ENCODE measurements at places on chromosomes 5 and 9.

GRCh38 chr5:172351240-172351778, 67.7 kb upstream of the UBTD2 start:
- no peak for DNase-seq

- DNase-seq = no peak
Observed at GRCh38 chr9:137879566-137880150, 2.1 kb downstream of the CACNA1B start.

DNA sequence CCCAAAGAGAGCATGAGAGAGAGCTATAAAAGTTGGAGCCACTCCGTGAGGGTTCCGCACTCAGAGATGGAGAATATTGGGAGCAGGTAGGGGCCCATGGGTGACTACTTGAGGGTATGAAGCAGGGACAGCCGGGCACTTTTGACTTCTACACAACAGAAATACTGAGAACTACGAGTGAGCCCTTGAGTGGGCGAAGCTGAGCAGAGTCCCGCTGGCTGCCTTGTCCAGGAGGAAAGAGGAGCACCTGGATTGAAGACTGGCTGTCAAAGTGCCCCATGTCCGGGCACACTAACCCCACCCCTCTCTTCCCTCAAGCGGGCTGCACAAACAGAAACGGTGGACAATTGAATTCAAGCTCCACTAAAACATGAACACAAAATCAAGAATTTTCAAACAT, 33.6 kb downstream of the FYB1 start:
- DNase-seq = no peak

DNA sequence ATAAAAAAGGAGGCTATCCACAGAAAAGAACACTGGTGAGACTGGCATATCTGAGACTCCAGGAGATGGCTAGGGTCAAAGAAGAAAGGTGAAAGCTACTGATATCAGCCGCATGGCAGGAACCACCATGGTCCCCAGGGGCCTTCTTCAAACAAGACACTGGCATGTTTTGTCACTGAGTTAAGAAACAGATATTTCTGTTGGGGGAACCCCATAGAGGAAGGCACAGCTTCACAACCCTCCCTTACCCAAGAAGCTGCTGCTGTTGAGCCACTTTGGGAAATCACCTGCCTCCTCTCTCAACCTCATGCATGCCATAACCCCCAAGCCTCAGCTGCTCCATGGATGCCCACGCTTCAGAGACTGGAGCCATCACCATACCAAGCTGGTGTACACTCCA, 13.3 kb upstream of the BTNL3 start:
- no peak for DNase-seq

- DNase-seq = no peak
Observed at GRCh38 chr9:111064160-111064837, 26.0 kb upstream of the LPAR1 start.

- DNase-seq = no peak
Observed at GRCh38 chr5:94709277-94709676, 90.8 kb downstream of the SLF1 start.

- no peak for DNase-seq
Observed at GRCh38 chr5:52007230-52007858, 624.1 kb downstream of the ISL1 start.

DNA sequence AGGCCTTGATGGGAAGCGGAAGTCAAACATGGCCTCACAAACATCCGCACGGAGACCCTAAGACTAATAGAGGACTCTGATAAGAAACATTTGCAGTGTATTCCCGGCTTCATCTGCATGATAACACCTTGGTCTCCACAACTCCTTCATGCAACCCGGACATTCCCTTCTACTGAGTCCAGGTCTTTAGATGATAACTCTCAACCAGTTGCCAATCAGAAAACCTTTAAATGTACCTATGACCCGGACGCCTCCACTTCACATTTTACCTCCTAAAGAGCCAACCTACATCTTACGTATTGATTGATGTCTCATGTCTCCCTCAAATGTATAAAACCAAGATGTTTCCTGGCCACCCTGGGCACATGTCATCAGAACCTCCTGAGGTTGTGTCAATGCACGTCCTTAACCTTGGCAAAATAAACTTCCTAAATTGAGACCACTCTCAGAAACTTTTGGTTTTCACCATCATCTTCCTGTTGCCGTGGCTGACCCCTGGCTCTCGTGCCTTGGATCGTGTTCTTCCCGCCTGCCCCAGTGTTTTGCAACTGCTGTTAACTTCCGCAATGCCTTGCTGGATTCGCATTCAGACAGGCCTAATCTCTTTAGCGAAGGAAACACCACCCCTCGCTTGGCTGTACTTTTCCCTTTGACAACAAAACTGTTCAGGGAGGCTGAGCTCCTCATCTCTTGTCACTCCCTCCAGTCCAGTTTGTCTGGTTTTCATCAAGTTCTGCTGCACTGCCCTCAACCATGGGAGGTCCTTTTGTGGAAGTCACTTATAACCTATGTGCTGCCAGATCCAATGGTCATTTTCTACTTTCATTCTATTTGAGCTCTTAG, 1.1 kb upstream of the DAP start:
- no peak for DNase-seq

DNA sequence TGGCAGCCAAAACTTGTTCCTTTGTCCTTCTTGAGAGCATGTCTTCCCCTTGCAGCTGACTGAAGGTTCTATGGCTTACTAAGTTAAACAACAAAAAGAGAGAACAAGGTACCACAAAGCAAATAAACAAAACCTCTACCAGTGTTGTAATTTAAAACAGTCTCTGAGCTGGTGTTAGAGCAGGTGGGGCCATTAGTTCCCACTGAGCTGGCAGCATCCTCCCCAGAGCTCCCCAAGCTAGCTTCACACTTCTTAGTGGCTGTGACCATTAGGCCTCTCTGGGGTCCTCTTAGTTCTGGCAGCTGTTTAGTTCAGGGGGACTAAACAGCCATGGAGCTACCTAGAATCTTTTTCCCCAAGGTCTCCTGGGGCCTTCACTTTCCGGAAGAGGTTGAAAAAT, 128.6 kb upstream of the ELL2 start:
- no peak for DNase-seq

- DNase-seq = no peak
Observed at GRCh38 chr5:128408622-128409021, 129.4 kb downstream of the FBN2 start.

DNA sequence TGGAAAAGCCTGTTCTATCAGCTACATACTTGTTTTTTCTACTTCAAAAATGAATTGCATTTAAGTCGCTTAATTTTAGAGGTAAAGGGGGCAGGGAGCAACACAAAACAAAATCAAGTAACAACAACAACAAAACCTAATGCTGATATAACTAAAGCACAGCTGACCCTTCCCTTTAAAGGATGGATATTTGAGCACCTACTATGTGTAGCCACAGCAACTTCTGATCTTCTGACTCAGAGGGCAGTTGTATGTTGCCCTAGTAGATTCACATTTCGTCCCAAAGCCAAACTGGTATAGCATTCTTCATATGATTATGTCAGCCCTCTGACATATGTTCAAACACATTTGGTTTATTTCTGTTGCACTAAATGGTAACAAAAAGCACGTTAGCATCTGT, 6.8 kb downstream of the DAB2 start:
- DNase-seq = no peak

GRCh38 chr9:131080589-131080988, 15.7 kb upstream of the AIF1L start:
- no peak for DNase-seq

GRCh38 chr5:178209334-178210072, 5.2 kb downstream of the HNRNPAB start:
- no peak for DNase-seq

GRCh38 chr5:57986761-57987341, 473.0 kb downstream of the PLK2 start:
- DNase-seq = no peak

- DNase-seq = no peak
Observed at GRCh38 chr5:20694121-20694520, 706.1 kb upstream of the CDH18 start.

DNA sequence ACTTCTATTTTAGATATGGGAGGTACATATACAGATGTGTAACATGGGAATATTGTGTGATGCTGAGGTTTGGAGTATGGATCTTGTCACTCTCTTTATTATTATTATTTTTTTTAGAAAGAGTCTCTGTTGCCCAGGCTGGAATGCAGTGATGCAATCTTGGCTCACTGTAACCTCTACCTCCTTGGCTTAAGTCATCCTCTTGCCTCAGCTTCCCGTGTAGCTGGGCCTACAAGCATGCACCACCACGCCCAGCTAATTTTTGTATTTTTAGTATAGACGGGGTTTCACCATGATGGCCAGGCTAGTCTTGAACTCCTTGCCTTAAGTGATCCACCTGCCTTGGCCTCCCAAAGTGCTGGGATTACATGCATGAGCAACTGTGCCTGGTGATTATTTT, 138.4 kb upstream of the SLC28A3 start:
- DNase-seq = no peak

- DNase-seq = no peak
Observed at GRCh38 chr5:27318701-27319100, 280.3 kb upstream of the CDH9 start.

DNA sequence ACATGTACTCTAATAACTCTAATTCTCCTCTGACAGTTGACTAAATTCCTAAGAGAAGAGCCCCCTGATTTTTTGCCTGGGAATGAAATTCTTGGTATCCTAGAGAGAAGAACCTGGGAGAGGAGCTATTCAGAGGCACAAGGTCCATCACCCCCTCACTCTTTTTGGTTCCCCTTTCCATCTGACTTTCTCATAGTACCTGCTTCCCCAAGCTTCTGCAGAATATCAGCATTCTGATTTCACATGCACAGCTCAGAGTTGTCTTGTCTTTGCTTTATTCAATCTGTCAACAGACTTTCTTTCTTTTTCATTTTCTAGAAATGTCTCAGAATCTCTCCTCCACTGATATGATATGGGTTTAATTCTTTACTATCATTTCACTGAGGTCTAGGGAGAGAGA, 141.5 kb upstream of the FBXL17 start:
- no peak for DNase-seq

DNA sequence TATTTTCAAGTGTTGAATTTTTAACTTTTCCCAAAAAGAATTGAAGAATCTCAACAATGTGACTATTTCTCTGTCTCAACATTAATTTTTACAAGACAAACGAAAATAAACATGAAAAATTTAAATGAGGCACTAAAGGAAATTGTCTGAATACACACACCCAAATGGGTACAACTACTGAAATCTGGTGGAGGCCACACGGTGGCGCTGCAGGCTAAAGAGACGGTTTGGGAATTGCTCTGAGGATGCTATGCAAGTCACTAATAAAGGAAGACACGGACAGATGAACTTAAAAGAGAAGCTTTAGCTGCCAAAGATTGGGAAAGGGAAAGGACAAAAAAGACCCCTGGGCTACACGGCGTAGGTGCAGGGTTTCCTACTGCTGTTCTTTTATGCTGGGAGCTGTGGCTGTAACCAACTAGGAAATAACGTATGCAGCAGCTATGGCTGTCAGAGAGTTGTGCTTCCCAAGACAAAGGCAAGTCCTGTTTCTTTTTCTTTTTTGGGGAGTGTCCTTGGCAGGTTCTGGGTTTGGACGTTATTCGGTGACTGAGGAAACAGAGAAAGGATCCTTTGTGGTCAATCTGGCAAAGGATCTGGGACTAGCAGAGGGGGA, at the start of gene PCDHB10:
Gene PCDHB10 (plus strand): TSS at position 244 of the 616 bp plus-strand sequence. CDS start 200 bp downstream, at position 444.
- no peak for DNase-seq

DNA sequence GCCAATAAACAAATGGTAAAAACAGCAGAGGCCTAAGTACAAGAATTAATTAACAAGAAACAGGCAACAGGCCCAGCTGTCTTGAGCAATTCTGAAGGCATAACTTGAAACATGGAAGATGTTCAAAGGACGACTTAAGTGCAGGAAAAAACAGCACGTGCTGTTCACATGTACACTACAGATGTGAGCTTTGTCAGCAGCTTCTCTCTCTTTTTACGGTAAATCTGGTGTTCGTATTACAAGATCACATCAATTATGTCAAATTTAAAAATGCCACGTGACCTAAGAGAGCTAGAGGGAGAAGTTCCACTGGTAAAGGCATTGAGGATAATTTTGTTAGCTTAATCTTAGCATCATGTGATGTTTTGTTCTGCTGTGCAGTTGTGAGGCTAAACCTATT, 281.1 kb downstream of the PSAT1 start:
- DNase-seq = no peak

DNA sequence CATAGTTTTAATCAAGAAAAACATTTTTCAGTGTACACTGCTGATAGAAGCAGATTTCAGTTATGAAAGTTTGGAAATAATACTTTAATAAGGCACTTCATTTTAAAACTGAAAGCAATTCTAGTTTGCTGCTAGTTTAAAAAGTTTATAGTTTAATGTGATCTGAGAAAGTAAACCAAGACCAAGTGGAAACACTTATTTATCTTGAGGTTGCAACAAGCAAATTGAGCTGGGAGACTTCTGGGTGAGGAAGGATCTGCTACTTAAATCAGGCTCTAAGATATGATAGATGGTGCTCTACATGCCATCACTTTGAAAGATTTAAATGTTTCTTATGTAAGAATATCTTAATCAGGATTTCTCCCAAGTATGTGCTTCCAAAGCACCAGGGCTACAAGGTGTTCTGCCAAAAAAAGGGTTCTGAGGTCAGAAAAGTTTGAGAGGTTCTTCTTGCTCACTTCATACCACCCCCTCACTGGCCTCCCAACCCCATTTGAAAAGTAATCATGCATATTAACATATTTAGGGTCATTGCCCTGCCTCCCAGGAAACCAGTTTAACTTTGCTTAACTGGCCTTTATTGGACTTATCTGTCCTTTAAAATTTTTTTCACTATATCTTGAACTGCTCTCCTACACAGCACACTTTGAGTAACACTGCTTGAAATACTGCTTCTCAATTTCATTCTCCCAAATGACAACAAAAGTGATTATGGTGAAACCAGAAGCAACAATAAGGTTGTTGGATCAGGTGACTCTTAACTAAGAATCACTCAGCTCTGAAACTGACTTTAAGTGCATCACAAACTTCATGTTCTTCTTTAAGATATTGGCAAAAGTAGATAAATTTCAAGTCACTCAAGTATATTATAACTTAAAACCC, 15.5 kb downstream of the SLC44A1 start:
- no peak for DNase-seq

- no peak for DNase-seq
Observed at GRCh38 chr5:172837640-172838039, 3.6 kb downstream of the ERGIC1 start.

DNA sequence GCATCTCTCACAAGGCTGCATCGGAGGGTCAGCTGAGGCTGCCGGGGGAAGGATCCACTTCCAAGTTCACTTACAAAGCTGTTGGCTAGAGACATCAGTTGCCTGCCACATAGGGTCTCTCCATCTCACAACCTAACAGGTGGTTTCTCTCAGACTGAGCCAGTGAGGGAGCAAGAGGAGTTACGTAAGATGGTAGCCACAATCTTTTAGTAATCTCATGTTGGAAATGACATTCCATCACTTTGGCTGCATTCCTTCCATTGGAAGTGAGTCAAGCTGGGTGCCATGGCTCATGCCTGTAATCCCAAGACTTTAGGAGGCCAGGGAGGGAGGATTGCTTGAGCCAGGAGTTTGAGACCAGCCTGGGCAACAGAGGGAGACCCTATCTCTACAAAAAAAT, 7.4 kb upstream of the GRK6 start:
- DNase-seq = no peak

- DNase-seq = no peak
Observed at GRCh38 chr5:148268566-148268965, at the start of gene SPINK13. SPINK13 (plus strand) TSS chr5:148268794; CDS start chr5:148270073, 1,279 bp downstream.

DNA sequence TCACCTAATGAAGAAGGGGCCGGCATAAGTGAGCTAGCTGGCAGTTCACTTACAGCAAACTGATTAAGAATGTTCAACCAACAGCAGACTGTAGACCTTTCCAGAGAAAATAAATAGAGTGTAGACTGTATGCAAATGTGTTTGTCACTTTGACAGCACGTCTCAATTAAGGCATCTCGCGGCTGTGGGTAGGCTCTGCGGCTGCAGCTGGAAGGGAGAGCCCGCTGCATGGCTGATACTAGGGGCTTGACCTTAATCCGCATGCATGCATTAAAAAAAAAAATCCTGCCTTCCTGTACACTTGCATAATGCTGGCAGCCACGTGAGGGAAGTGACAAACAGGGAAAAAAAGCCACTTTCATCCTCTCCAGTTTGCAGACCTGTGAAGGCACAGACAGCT, 82.3 kb downstream of the CRB2 start:
- DNase-seq = no peak

Measured in stimulated activated CD8-positive, alpha-beta memory T cell treated with anti-CD3 and anti-CD28 coated beads, Interleukin-15, amount 100 ng/mL, for 1 hour (primary cell).